ENCODE measurements at places on chromosomes 13 and 19.
A peak's percentile ranks its signal among the peaks of the same experiment; 100 is the strongest.

- no peak for DNase-seq
Measured at GRCh38 chr13:43113603-43114002, 90.2 kb downstream of the DNAJC15 start.

GRCh38 chr13:48159401-48159800, 64.5 kb upstream of the MED4 start:
- DNase-seq, result no peak

GRCh38 chr19:311813-312261, 20.6 kb upstream of the PLPP2 start:
- DNase-seq, result peak; percentile 47

GRCh38 chr13:100790405-100790804, 115.8 kb upstream of the TMTC4 start:
- no peak for DNase-seq

- no peak for DNase-seq
Measured at GRCh38 chr13:102816708-102817107, 17.8 kb downstream of the BIVM start.

DNA sequence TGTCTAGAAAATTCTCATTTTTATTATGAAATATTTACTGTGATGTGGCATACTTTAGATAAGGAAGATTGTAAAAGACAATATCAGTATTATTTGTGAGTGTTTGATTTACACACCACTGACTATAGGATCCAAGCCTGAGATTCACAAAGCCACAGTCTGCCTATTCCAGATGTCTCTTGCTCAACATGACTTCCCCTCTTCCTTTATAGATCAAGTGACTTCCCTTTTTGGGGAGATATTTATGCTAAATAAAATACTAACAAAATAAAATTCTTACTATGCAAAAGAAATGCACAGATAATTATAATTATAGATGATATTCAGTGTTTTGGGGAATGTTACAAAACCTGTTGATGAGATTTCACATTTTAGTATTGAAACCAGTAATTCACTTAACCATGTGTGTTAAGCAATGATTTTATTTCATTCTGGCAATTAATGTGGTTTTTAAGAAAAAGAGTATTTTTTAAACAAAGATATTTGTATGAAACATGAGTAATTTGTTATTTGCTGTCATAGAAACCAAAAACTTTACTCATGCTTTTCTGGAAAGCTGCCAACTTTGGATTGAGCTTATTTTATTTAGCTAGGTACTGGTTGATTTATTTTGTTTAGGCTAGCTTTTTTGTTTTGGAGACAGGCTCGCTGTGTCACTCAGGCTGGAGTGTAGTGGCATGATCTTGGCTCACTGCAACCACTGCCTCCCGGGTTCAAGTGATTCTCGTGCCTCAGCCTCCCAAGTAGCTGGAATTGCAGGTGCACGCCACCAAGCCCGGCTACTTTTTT, 13.7 kb upstream of the GPR183 start:
- DNase-seq, result no peak

DNA sequence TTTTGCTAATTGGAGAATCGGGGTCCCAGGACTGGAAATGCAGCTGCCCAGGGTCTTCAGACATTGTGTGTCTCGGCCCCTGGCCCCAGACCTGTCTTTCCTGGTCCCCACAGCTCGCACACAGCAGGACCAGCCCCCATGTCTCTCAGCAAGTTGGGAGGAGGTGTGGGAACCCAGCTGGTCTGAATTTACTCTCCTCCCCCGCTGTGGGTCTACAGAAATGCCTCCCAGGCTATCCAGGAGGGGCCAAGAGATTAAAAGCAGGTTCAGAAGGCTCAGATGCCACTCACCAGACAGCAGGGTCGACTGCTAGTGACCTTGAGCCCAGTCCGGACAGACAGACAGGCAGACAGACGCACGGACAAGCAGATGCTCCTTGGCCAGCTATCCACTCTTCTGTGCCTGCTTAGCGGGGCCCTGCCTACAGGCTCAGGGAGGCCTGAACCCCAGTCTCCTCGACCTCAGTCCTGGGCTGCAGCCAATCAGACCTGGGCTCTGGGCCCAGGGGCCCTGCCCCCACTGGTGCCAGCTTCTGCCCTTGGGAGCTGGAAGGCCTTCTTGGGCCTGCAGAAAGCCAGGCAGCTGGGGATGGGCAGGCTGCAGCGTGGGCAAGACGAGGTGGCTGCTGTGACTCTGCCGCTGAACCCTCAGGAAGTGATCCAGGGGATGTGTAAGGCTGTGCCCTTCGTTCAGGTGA, at the start of gene DAND5:
TSS of gene DAND5 (plus strand) at position 285 of the 697 bp plus-strand sequence. CDS start at position 370, 85 bp downstream.
- DNase-seq, result no peak

- DNase-seq, result no peak
Measured at GRCh38 chr13:110361365-110361911, 54.4 kb downstream of the COL4A2 start.
